ENCODE measurements at places on chromosomes 2 and 18.

- no peak for DNase-seq
Measured at GRCh38 chr2:237529452-237530402, 36.6 kb upstream of the PRLH start.

GRCh38 chr2:178650554-178650953 lies 156.7 kb downstream of the TTN start:
- DNase-seq = no peak

- DNase-seq = no peak
Measured at GRCh38 chr2:34567128-34567527, 968.0 kb upstream of the FAM98A start.

DNA sequence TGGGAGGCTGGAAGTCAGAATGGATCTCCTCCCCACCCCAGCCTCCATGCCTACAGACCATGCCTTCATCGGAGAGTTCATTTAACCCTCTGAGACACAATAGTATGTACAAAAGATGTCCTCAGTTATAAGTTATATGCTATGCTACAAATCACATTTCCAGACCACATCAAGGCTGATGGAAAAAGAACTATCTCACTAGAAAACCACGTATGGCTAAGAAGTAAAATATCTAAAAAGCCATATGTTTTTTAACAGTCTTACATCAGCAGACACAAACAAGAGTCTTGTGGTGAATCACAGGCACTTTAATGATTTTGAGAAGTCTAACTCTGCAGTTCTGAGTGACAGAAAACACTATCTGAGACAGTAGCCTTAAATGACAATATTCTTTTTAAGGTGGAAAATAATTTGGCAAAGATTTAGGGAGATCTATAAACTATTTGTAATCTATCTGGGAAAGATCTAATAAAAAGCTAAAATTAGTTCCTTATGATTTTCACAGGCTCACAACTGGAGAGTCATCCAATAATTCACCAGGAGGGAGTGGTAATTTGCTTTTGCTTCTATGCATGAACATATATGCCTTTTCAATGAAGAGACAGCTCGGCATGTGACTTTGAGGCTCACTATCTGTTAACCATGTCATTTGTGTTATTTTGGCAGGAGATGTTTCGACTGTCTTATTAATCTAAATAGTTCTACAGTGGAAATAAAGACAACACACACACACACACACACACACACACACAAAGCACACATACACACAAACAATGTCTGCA lies 197.5 kb downstream of the IRS1 start:
- DNase-seq = no peak

DNA sequence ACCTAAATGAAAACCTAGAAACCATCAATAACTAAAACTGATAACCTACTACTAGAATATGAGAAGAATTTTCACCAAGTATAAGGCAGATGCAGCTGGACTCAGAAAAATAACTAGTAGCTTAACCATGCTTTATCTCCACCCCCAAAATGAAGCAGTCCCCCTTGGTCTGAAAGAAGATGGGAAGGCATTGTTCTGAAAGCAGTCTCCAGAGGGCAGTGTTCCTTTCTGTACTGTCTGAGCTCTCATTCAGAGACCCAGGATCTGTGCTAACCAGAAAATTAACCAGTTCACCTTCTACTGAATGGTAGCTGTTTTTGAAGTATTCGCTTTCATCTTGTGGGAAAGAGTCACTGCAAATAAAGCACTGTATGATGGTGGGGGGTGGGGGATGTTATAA lies 273.0 kb downstream of the PDE11A start:
- DNase-seq = peak; percentile 58

- DNase-seq = no peak
Measured at GRCh38 chr2:206873423-206873822, 65.9 kb upstream of the CPO start.

DNA sequence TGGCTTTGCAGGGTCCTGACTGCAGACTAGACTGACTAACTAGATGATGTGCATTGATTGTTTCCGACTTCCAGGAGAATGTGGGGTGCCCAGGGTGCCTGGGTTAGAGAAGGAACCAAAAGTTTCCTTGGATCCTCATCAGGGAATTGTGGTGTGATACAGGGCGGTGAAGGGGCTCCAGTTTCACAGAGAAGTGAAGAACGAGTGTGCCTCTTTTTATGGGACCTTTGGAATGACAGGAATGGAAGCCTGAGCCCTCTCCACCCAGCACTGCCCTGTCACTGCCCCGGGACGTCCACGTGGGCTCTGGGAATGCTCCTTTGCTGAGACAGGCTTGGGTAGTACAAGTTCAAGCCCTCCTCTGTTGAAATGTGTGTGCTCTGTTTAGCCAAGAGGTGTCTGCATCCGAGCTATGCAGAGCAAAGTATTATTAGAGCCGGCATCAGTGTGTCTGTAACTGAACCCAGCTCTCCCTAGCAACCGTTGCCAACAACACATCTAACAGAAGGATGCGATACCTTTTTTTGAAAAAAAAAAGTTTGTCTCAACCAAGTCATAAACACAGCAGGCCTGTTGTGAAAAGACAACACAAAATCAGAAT lies 183.6 kb downstream of the SMAD7 start:
- DNase-seq = no peak

DNA sequence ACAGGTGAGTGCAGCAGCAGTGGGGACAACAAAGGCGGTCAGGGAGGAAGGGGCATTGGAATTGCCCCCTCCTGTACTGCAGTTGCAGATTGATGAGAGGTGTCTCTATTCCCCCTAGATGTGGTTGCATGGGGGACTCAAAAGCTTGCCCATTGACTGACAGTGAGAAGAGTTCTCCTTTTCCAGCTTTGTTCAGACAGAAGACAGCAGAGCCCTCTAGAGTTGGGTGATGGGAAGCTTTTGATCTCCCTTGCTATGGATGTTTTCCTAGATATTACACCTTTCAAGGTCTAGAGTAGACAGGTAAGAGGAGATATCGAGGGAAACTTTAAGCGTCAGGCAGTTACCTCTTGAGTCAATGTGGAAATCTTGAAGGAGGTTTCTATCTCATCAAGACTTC lies 2.9 kb downstream of the PROKR1 start:
- no peak for DNase-seq

GRCh38 chr2:153163055-153163454 lies 315.5 kb downstream of the RPRM start:
- DNase-seq = peak; percentile 10

DNA sequence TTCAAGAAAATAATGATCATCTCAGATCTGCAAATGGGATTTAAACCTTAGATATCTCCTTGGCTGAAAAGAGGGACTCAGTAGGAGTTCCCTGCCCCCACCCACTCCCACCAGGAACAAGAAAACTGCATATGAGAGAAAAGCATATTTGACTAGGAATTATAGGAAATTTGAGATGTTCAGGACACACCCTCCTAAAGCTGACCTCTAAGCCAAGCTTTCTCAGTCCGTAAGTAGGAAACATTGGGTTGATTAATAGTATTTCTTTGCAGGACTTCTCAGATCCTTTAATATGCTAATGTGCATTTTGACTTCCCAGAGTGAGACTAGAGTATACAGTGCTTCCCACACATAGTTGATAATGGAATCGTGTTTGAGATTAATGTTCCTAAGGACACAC lies 47.8 kb upstream of the DAPL1 start:
- no peak for DNase-seq

DNA sequence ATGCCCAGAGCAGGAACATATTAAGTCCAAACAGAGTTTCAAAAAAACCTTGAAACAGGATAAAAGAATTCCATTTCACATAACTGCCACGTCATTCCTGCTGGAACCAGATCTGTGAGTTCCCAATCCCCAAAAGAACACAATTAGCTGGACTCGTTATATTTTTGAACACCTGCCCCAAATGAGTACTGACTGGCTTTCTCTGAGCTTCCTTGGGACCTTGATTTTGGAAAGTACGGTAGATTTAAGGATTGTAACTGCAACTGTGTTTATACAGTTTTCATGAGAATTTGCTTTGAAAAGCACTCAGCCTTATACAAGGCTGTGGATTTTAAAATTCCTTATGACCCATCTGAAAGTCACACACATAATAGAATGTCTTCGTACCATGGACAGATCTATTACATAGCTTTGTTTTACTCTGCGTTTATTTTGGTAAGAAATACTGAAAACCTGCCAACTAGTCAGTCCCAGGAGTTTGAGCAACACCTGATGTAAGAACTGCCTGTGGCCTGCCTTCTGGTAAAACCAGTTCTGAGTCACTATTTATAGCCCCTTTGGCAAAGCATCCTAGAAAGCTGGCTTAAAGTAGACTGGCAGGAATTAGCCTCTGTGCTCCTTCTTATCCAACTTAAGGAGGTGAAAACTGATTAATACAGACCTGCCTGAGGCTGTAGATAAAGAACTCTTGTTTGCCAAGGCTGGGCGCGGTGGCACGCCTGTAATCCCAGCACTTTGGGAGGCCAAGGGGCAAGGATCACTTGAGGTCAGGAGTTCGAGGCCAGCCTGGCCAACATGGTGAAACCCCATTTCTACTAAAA lies 48.1 kb downstream of the MERTK start:
- DNase-seq = peak; percentile 77

DNA sequence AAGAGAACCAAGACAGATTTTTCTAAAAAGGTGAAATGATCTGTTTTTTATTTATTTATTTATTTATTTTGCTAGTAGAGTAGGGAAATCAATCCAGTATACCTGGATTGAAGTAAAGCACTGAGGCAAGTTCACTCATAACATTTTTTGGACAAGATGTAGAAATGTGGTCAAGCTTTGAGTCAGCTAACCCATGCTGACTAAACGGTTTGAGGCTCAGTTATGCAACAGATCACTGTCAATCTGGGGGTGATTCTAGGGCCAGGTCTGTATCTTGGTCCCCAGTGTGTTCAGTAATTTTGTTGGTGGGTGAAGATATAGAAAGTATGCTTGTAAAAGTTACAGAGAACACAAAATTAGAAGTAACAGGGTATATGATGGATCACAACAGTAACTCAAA lies 60.2 kb downstream of the RMDN2 start:
- peak; percentile 54 for DNase-seq

GRCh38 chr2:96085541-96086355 lies 30.6 kb downstream of the ADRA2B start:
- peak; percentile 24 for DNase-seq

GRCh38 chr2:191262436-191262835 lies 17.2 kb downstream of the MYO1B start:
- DNase-seq = no peak

DNA sequence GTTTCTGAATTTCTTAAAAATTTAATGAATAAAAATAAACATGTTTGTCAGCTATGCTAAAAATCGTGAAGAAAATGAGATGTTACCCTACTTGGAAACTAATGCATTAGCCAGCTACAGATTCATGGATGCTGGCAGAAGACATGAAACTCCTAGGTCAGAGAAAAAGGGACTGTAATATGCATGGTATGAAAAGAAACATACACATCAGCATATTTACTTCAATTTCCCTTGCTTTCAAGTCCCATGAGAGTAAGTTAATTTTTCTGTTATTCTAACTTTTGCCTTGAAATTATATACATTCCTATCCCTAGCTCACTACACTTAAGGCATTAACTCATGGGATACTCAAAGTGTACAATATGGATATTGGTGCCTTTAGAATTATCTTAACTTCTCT lies 2041.4 kb upstream of the LRRTM1 start:
- no peak for DNase-seq

GRCh38 chr18:55252901-55253300 lies 293.6 kb upstream of the CCDC68 start:
- DNase-seq = no peak

DNA sequence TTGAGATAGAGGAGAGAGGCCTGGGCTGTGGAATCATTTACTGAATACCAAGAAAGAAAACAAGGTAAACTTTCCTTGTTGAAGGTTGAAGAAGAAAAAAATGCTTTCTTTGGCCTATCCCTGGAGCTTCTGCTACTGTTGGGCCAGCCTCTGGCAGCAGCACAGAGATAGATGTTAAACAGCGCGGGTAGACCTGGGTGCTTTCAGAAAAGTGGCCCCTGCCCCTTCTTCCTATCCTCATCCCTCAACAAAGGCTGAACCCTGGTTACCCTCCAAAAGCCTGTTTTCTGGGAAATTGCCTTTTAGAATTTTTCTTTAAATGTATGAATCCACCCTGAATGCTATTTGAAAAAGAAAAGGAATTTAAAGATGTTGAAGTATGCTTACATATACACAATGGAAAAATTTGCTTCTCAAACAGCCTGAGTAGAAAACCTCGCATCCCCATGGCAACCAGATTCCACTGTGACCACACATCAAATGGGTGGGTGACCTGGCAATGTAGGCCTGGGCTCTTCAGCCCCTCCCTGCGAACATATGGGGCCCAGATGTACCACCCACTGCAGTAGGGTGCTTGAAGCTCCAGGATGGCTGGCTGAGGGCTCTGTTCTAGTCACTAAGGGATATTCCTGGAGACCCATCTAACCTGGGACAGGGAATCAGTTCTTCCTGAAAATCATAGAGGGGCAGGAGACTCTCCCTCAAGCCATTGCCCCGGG lies 23.4 kb upstream of the CHRNA1 start:
- DNase-seq = peak; percentile 95

DNA sequence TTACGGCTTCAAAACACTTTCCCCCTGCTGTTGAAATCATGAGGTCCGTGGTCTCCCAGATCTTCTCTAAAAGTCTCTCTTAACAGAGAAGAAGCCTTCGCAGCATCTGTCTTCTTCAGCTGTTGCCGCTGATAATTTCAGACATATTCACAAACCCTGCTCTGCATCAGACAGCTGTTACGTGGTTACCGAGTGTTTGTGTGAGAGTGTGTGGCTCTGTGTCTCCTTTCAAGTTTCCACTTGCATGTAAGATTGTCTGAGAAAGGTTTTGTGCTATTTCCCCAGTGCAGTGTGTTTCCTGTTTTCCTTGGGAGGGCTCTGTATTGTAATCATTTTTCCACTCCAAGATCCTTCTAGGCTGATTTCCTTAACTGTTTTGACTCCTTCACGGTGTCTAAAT lies 32.8 kb downstream of the MAIP1 start:
- DNase-seq = no peak

DNA sequence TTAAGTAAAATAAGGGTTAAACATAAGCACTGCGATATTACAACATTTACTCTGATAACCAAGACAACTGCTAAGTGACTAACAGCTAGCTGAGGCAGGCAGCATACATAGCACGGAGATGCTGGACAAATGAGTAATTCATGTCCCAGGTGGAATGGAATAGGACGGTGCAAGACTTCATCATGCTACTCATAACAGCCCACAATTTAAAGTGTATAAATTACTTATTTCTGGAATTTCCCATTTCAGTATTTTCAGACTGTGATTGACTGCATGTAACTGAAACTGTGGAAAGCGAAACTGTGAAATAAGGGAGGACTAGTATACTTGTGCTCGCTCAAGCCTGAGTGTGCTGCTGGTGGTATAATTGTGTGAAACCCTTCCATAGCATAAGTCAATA lies 12.9 kb downstream of the IER3IP1 start:
- peak; percentile 82 for DNase-seq

GRCh38 chr2:84458551-84459017 lies 496 bp downstream of the SUCLG1 start:
- peak; percentile 46 for DNase-seq

DNA sequence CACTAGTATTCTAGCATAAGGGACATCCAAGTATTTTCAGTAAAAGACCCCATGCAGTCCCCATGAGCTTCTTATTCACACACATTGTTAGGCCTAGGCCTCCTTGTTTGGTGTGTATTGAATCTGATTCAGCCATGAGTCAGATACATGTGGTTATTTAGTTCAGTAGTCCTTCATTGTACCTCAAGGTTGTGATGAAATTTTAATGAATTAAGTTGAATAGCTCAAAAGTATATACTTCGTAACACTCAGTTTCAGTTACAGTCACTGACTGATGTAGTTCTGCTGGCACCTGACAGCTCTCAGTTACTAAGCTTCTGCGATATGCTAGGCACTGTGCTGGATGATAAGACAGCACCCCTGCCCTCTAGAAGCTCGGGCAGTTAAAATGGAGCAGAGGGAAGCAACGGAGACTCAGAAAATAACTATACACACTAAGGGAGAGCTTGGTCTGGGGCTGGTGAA lies 86.4 kb downstream of the XRCC5 start:
- peak; percentile 95 for DNase-seq

- DNase-seq = no peak
Measured at GRCh38 chr2:235206399-235206798, 254.6 kb downstream of the SH3BP4 start.

Data from ELR (cell line).